ENCODE measurements at places on chromosomes 7 and 10.
A peak's percentile ranks its signal among the peaks of the same experiment; 100 is the strongest.

DNA sequence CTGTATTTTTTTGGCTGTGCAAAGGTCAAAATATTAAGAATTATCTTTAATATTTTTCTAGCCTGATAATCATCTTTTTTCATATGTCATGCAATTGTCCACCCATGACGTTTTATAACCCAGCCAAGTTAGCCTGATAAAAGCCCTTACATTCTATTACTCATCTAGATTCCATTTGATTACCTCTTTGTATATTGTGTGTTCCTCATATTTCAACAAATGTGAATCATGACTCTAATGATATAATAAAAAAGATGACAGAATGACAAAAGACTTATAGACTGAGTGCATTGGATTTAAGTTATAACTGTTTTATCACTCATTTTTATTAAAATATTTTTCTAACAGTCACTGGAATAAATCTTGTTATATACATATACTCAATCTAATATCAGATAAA, 1560.0 kb upstream of the LRRTM3 start:
- DNase-seq = no peak

GRCh38 chr10:107653832-107654287, 489.4 kb upstream of the SORCS1 start:
- DNase-seq = no peak

- DNase-seq = no peak
Observed at GRCh38 chr10:119495545-119495944, 47.0 kb downstream of the RGS10 start.

- DNase-seq = peak; percentile 88
Observed at GRCh38 chr7:129136887-129137642, 7.4 kb upstream of the TSPAN33 start.

- DNase-seq = no peak
Observed at GRCh38 chr7:10934292-10934691, 39.4 kb upstream of the PHF14 start.

DNA sequence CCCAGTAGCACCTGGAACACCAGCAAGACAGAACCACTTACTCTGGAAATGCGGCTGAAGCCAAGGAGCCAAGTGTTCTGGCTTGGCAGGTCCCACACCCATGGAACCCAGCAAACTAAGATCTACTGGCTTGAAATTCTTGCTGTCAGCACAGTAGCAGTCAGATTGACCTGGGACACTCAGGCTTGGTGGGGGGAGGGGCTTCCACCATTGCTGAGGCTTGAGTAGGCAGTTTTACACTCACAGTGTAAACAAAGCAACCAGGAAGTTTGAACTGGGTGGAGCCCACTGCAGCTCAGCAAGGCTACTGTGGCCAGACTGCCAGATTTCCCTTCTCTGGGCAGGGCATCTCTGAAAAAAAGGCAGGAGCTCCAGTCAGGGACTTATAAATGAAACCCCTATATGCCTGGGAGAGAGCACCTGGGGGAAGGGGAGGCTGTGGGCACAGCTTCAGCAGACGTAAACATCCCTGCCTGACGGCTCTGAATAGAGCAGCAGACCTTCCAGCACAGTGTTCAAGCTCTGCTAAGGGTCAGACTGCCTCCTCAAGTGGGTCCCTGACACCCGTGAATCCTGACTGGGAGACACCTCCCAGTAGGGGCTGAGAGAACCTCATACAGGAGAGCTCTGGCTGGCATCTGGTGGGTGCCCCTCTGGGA, 121.2 kb downstream of the MTERF1 start:
- no peak for DNase-seq

DNA sequence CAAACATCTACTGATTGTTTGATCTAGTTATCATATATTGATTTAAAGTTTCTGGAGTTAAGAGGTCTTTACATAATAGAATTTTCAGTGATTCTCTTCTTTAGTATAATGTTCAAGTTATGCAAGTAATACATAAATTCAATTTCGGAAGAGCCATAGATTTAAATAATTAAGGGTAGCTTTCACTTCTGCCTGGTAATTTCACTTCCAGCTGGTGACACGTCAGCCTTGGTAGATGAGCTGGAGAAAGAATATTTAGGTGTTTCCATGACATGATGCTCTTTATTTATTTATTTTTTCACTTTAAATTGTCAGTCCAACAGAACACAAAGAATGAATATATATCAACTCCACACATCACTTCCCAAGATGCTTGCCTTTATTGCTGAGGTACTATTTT, 5.2 kb upstream of the OTUD1 start:
- DNase-seq = no peak

DNA sequence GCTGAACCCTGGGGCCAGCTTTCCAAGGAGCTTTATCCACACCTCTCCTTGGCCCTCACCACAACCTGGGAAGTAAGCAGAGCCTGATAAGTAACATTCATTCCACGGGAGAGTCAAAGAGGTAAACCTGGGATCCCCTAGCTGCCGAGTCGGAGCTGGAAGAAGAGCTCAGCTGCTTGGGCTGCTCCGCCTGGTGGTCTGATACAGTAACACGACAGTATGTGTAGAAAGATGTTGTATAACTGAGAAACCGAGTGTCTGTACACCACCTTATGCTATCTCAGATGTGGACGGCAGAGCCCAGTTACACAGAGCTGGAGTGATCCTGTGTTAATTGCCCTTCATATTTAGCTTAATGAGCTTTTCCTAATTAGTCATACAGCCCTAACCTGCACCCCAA, 151.3 kb upstream of the KMT2E start:
- DNase-seq = no peak

GRCh38 chr7:105210721-105211205, 178.0 kb downstream of the SRPK2 start:
- DNase-seq = no peak

- DNase-seq = no peak
Observed at GRCh38 chr7:63925262-63925625, 73.4 kb upstream of the ZNF722 start.

- no peak for DNase-seq
Observed at GRCh38 chr10:79243181-79244067, 103.8 kb upstream of the PPIF start.

- no peak for DNase-seq
Observed at GRCh38 chr10:90031776-90032175, 330.4 kb downstream of the KIF20B start.

GRCh38 chr10:71549766-71550533, 153.2 kb downstream of the CDH23 start:
- no peak for DNase-seq

DNA sequence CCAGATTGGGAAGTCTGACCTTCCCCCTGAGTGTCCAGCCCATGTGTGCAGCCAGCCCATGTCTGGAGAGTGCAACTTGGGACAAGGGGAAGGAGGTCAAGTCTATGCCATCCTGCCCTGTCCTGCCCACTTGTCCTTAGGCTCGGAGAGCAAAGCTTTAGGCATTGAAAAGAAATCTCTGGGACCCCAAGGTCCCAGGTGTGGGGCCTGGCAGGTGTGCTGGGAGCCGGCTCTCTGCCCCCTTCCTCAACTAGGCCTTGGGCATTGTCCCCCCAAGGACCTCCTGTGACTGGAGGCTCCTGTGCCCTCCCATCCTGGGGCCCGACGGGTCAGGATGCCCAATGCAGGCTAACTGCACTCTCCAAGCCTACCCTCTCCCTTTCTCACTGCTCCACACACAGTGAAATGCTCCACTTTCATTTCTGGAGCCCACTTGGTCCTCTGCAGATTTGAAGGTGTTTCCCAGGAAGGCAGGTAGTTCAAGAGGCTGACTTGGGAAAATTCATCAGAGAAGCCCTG, 124.7 kb downstream of the PTPN20 start:
- DNase-seq = no peak

- DNase-seq = no peak
Observed at GRCh38 chr7:91789558-91789957, 90.9 kb downstream of the MTERF1 start.

DNA sequence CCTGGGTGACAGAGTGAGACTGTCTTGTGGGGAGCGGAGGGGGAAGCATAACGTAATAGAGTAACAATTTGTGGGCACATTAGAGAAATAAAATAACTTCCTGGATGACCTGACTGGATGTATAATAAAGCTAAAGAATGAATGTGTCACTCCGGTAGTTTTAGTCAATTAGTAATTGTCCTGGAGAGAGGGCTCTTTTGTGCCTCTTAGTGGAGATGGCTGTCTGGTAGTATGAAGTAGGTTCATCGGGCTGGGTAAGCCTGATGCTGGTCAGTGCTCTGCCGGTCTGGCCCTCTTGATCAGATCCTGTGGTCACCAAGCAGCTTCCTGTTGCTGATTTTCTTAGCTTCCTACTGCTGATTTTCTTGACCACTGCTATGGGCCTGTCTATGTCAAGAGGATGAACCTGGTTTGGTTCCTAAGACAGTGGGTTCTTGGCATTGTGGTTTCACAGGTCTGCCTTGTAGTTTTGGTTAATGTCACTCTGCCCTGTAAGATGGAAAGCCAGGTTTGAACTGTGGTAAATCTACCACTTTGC, 34.1 kb downstream of the ZRANB1 start:
- DNase-seq = no peak

DNA sequence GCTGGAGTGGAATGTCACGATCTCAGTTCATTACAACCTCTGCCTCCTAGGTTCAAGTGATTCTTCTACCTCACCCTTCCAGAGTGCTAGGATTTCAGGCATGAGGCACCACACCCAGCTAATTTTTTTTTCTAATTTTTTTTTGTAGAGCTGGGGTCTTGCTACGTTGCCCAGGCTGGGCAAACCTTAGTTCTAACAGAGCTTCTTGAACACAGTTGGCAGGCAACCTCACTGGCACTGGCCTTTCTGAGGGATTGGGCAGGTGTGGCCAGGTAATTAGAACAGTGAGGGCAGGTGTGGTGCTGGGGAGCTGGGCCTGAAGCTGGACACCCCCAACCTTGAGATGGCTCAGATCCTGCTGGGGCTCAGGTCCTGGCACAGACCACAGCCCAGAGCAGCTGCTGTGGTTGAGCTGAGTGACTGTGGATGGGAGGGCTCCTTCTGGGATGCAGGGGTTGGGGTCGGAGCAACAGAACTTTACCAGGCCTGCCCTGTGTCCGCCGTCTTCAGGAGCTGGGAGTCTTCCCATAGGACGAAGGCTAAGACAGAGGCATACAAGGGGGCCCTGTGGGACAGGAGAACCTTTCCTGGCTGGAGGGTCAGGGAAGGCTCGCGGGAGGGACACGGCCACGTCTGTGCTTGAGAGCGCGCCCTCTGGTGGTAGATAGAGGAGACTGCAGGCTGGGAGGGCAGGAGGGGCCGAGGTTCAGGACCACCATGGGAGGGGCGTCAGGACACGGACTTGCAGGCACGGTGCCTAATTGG, 48.2 kb downstream of the COL26A1 start:
- no peak for DNase-seq

- DNase-seq = no peak
Observed at GRCh38 chr10:69445041-69445440, 6.2 kb upstream of the TSPAN15 start.

- no peak for DNase-seq
Observed at GRCh38 chr7:23207021-23207420, 25.2 kb downstream of the NUP42 start.

- no peak for DNase-seq
Observed at GRCh38 chr7:38863601-38864291, 45.2 kb downstream of the VPS41 start.

DNA sequence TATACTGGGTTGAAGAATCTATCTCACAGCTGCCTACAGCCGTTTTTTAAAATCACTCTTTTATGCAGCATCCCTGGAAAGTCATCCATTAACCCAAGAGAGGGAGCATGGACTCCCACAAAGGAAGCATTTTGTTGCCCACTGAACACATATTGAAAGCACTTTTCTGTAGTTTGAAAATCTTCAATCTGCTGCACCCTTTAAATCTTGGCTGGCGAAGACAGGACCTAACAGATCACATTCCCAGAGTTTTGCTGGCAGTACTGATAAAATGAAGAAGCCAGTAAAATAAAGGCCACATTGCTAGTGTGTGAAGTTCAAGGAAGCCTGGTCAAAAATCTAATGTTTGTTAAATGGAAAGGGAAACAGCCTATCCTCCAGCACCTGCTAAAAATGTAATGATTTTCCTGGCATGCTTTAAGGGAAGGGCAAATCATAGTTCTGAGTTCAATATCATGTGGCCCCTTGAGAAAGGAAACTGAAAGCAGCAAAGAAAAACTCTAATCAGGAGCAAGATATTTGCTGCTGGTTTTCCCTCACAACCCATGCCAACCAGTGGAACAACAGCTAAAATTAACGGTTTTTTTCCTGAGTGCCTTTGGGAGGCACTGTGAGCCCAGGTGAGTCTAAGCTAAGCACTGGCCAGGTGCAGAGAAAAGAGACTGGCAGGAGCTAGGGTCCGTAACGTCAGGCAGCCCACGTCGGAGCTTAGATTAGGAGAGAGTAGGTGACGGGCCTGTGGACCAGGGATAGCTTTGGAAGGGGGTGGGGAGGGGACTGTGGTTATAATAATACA, 97.9 kb upstream of the PALS2 start:
- no peak for DNase-seq

GRCh38 chr7:138980563-138981291, 462 bp downstream of the KIAA1549 start:
- no peak for DNase-seq

DNA sequence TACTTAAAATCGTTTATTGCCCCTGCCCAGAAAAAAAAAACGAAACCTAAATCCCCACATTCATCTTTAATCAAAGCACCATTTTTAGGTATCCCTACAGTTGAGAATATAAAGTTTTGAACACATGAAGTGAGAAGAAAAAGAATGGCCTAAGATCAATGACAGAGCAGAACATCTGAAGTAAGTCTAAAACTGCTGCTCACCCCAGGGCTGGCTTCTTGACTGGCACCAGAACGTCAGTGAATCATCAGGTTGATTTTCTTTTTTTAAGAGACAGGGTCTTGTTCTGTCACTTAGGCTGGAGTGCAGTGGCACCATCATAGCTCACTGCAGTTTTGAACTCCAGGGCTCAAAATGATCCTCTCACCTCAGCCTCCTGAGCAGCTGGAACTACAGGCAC, 24.9 kb downstream of the SHTN1 start:
- DNase-seq = no peak

- DNase-seq = no peak
Observed at GRCh38 chr7:21028599-21028998, 241.9 kb upstream of the SP8 start.

DNA sequence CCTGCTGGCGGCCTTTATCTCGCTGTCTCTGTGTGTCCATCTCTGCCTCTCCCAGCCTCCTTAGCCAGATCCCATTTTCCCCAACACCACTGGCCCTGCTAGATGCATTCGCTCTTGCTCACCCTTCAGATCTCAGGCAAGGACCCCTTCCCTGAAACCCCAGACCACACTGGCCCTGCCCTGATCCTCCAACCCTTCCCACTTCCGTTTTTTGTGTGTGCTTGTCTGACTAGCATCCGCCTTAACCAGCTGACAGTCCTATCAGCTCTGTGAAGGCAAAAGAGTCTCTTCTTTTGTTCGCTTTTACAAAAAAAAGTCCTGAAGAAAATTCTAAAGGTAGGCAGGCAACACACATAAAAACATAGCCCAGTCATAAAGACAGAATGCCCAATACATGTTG, 28.7 kb downstream of the CHST15 start:
- DNase-seq = no peak

GRCh38 chr10:77201135-77202106, 436.2 kb downstream of the KCNMA1 start:
- no peak for DNase-seq
